GM13977 (cell line): ENCODE measurements at places on chromosomes 5 and 9.

- DNase-seq, result peak; percentile 48
These were observed 1.3 kb downstream of the ZNF131 start for GRCh38 chr5:43121913-43122484.

DNA sequence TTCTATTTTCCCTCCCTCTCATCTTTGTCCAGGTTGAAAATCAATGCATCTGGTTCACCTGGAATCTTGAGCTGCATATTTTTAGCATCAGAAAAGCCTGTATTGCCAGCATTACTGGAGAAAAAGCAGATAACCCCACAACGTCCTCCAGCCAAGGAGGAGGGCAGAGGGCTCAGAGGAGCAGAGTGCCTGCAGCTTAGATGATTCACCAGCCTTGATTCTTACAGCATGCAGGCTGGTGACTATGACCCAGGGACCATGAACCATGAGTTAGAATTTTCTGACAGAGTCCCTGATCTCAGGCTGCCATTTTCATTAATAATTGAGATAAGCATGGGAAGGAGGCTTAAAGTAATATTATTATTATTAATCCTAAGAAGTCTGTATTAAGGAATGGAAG is 278.2 kb downstream of the BRINP1 start:
- no peak for DNase-seq

DNA sequence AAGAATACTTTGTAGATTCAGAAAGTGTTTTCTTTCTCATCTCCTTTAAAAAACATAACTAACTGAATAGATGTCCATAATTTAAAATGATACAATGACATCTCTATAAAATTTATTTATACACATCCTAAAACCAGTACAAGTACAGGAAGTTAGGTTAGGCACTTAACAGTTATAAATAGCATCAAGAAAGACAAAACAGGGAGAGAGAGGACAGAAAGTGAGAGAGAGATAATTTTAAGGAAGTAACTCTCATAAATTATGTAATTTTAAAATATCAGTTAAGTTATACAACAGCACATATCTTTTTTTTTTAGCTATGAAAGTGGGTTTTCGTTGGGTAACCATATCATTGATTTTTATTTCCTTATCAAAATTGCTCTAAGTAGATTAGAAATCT is 1068.6 kb downstream of the TAF11L14 start:
- no peak for DNase-seq

GRCh38 chr5:154365823-154366222 is 80.0 kb upstream of the SAP30L start:
- no peak for DNase-seq

GRCh38 chr9:137174722-137175293 is 3.0 kb upstream of the TMEM210 start:
- peak; percentile 65 for DNase-seq

- DNase-seq, result no peak
These were observed 15.5 kb upstream of the BNC2 start for GRCh38 chr9:16885931-16886330.

- no peak for DNase-seq
These were observed 7.7 kb downstream of the LPCAT1 start for GRCh38 chr5:1515921-1516571.

- DNase-seq, result no peak
These were observed 12.7 kb downstream of the LPCAT1 start for GRCh38 chr5:1511048-1511447.

DNA sequence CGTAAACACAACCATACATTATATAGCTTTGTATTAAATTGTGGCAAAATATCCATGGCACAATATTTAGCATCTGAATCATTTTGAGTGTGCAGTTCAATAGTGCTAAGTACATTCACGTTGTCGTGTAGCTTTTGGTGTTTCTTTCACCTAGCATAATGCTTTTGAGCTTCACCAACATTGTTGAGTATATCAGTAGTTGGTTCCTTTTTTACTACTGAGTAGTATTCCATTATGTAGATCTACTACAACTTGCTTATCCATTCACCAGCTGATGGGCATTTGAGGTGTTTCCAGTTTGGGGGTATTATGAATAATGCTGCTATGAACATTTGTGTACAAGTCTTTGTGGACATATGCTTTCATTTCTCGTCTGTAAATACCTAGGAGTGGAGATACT is 27.3 kb upstream of the CTNNAL1 start:
- DNase-seq, result no peak

- DNase-seq, result no peak
These were observed 11.1 kb upstream of the PAIP1 start for GRCh38 chr5:43567967-43568366.

GRCh38 chr9:134324359-134325095 is 1.7 kb upstream of the RXRA start:
- no peak for DNase-seq

- no peak for DNase-seq
These were observed 115.7 kb downstream of the FBXO38 start for GRCh38 chr5:148499452-148499851.

- DNase-seq, result no peak
These were observed 122.2 kb upstream of the GRAMD2B start for GRCh38 chr5:126301056-126301455.

- no peak for DNase-seq
These were observed 3.4 kb upstream of the CXCL14 start for GRCh38 chr5:135582099-135582781.

DNA sequence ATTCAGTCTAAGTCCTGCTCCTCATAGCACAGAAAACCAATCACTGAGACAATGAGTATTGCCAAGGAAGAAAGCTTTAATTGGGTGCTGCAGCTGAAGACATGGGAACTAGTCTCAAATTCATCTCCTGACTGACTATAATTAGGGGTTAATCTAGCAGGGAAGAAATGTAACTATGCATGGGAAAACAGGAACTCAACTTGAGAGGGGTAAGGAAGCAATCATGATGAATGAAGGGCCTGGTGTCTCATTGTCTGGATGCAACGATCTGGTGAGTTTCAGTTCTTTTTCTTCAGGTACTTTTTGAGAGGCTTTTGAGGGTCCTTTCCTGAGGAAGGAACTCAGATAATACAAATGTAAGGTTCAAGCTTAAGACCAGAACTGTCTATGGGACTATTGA is 24.0 kb upstream of the OCLN start:
- no peak for DNase-seq

- no peak for DNase-seq
These were observed 22.3 kb downstream of the ATPSCKMT start for GRCh38 chr5:10227379-10227778.

DNA sequence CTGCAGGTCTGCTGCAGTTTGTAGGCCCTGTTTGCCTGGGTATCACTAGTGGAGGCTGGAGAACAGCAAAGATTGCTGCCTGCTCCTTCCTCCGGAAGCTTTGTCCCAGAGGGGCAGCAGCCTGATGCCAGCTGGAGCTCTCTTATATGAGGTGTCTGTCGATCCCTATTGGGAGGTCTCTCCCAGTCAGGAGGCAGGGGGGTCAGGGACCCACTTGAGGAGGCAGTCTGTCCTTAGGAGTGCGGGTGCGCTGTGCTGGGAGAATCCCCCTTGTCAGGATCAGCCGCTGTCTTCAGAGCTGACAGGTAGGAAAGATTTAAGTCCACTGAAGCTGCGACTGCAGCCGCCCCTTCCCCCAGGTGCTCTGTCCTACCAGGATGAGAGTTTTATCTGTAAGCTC is 64.9 kb downstream of the CCDC171 start:
- DNase-seq, result no peak

DNA sequence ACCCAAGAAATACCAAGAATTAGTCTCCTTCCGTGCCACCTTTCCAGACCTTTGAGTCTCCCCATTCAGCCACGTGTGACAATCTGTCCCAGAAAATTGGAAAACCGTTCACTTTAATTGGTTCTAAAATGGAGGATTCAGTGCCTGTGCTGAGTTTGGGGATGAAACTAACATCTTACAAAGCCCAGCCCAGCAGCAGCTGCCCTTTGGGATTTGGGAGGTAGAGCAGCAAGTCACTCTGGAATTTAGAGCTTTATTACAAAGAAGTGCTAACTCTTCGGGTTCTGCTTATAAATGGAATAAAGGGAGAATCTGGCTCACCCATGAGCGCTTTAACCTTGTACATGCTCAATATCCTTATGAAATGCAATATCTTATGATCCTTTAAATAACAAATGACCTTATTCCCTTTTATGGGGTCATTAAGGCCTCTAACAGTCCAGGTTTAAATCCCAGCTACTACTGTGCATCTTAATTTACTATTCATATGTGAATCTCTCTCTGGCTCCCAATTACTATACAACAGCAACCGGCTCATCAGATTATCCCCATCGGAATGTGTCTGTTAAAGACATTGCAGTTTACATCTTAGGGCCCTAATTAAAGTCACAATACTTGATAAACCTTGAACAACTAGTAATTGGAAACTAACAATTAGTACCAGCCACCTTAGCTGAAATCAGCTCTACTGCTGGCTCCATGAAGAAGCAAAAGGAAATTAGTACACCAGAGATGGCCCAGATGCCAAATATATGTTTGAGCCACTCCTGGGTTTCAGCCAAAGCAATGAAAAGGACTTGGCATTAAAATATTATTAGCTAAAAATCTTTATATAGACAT is 271.8 kb upstream of the SMARCA2 start:
- DNase-seq, result no peak

DNA sequence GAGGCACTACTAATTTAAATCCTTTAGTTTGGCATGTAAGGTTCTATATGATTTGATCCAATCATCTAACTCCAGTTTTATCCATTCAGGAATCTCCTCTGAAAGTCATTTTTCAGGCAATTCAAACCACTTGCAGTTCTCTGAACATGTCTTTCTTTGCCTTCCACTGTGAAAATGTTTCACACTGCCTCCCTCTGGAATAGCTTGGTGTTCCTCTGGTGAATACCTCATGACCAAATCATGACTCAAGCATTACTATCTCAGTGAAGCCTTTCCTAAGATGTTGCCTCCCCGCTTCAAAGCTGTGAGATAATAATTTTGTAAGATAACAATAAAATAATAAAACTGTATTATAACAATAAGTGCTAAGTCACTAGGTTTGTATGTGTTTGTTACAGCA is 981.1 kb downstream of the DTWD2 start:
- no peak for DNase-seq

- no peak for DNase-seq
These were observed 147.8 kb upstream of the SLC24A2 start for GRCh38 chr9:19936598-19936997.

GRCh38 chr9:34600908-34601307 is 11.0 kb downstream of the RPP25L start:
- DNase-seq, result no peak

DNA sequence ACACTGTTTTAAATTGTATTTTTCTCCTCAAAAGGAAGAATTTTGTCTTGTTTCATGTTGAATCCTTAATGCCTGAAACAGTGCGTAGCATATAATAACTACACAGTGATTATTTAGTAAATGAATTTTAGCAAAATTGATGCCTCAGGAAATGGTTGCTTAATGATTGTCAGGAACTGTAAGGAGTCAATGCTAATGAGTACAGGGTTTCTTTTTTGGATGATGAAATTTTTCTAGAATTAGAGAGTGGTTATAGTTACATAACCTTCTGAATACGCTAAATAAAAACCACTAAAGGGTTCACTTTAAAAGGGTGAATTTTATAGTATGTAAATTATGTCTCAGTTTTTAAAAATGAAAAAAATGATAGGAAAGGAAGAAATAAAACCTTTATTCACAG is 14.9 kb downstream of the FAM151B start:
- DNase-seq, result no peak

DNA sequence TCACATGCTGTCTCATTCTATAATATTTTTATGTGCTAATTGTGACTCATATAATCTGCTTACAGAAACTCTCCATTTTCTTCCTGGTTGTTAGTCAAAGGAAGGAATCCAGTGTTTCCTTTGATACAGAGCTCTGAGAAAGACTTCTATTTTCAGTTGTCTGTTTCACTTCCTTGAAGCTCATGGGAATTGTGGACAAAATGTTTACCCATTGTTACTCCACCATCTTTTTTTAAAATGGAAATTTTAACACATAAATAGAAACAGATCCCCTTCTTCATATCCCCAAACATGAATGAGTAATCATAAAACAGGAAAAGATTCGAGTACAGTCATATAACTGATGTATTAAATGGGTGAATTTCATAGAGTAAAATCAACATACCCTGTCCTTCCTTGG is 42.0 kb upstream of the KCNN2 start:
- no peak for DNase-seq

GRCh38 chr5:76535577-76535976 is 87.6 kb downstream of the F2RL2 start:
- DNase-seq, result no peak

- no peak for DNase-seq
These were observed 37.0 kb upstream of the TAF1L start for GRCh38 chr9:32672469-32672868.

DNA sequence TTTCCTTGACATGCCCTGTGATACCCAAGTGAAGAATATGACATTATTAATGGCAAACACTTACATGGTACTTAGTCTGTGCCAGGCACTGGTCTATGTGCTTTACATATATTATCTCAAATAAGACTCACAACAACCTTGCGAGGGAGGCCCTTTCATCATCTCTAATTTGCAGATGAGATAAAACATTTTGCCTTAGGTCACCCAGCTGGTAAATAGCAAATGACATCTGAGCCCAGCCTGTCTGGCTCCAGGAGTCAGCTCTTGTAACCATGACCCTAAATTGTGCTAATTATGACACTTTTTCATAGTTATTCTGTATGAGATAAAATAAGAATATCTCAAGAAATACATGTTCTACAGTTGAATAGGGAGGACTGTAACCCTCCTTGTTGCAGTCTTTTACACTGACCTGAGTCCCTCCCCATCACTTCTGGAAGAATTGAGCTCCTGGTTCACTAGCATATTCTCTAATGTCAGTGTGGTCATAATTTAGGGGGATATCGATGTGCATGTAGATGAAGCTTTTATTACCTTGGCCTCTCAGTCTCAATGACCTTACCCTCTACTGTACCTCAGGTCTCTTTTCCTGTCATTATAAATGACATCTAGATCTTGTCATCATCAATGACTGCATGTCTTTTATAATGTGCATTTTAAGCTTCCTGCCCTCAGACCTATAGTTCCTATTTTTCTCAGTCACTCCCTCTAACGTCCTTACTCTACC is 126.1 kb upstream of the HAPLN1 start:
- no peak for DNase-seq

GRCh38 chr9:111857555-111858211 is 38.9 kb upstream of the UGCG start:
- DNase-seq, result no peak

- no peak for DNase-seq
These were observed 122.0 kb downstream of the TLE4 start for GRCh38 chr9:79693750-79694149.

- no peak for DNase-seq
These were observed 39.2 kb downstream of the PRUNE2 start for GRCh38 chr9:76866689-76867088.

DNA sequence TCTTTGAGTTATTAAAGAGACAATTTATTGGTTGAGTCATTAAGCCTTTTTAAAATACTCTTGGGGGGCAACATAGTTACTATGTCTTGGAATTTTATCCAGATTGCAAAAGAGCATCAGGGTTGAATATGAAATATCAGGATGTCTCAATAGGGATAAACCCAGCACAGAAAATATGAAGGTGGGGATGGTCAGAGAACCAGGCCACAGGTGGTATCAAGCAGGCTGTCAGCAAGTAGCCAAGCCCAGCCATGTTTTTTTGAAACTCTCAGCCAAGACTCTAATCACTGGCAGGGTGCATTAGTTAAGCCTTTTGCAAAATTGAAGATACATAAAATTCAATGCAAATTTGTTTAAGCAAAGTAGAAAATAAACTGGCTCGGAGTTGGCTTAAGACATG is 468.9 kb downstream of the DTWD2 start:
- DNase-seq, result no peak
